NCI-H1436 treated with DMSO at 0.1 percent for 48 hours (cell line): ENCODE measurements at places on chromosomes 13 and 19.

DNA sequence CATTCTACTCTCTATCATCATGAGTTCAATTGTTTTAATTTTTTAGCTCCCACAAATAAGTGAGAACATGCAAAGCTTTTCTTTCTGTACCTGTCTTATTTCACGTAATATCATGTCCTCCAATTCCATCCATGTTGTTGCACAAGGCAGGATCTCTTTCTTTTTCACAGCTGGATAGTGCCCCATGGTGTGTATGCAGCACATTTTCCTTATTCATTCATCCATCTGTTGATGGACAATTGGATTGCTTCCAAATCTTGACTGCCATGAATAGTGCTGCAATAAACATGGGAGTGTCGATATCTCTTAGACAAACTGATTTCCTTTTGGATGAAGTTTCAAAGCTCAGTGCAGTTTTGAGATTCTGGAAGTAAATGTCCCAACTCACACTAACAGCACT lies 326.9 kb downstream of the FGF9 start:
- no peak for DNase-seq

DNA sequence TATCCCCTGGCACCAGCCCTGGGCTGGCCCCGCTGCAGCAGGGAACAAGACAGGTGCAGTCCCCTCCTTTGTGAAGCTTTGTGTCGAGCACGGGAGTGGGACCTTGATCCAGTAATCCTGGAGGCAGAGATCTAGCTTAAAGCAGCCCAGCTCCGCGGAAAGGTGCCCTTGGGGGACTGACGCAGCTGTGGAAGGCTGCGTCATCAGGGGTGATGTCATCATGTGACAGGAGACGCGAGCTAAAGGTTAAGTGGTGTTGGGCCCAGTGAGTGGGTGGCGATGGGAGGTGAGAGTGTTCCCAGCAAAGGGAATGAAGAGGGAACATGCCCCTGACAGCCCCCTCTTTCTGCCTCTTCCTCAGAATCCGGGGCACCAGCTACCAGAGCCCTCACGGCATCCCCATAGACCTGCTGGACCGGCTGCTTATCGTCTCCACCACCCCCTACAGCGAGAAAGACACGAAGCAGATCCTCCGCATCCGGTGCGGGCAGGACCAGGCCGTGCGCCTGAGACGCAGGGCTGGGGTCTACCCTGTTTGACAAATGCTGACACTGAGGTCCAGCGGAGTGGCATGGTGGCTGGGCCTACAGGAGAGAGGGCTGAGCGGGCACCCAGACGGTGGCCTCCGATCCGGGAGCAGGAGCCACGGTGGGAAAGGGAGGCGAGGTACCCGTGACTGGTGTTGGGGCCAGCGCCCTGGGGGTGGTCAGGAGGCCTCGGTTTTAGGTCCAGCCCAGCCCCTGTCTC lies 2.6 kb downstream of the LHB start:
- no peak for DNase-seq

GRCh38 chr13:111953546-111954178 lies 113.3 kb upstream of the SOX1 start:
- no peak for DNase-seq

- no peak for DNase-seq
Observed at GRCh38 chr19:44570984-44571684, 41.7 kb upstream of the CEACAM20 start.

DNA sequence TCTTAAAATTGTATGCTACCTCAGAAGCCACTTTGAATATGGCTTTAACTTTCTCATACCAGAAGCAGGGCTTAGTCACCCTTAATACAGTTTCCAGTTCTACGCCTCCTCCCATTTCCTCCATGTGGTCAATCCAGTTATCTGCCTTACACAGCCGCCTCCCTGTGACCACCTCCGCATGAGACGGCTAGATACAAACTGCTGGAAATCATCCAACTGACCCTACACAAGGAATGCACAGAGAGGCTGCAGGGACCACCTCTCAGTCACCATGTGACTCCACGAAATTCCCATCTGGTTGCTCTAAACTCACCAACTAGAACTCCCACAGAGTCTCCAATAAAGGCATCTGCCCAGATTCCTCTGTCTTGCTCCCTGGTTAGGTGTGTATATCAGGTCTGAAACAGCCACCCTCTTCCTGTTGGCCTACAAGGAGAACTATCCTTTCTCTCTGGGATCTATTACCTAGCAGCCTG lies 6.8 kb downstream of the ZNF564 start:
- no peak for DNase-seq

DNA sequence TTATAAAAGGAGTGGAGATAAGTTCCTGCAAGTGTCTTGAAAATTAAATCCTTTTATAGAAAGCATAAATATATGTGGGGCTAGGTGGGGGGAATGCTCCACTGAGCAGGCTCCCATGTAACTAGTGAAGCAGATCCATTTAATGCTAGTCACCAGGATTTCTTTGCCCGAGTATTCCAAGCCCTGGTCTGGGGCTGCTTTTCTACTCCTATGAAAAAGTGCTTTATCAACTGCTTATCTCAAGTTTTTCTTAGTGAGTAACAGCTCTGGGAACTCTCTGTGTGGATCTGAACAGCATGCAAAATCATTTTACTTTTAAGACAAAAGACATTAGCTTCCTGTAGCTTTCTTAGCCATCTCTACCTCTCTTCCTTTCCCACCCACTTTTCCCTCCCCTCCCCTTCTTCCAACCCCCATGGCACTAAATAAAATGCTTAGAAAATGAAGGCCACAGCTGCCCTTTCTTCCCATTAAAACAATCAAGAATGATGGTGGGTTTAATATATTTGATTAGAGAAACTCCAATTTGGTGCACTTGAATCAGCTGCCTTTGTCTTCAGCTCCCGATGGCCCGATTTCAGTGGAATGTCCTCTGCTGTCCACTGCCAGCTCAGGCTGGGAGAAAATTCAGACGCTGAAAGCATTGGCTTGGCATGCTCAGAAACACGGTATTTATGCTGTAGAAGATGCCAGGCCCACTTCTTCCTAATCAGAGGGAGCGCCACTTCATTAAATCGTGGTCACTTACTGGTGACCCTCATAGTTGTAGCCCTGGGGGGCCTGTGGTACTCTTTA lies 475.1 kb downstream of the FOXO1 start:
- DNase-seq = no peak
